ENCODE measurements at places on chromosomes 13 and 19.

GRCh38 chr19:44894946-44895345 lies 3.9 kb downstream of the TOMM40 start:
- DNase-seq: no peak

- no peak for DNase-seq
Measured at GRCh38 chr19:1657746-1658145, 5.3 kb upstream of the TCF3 start.

DNA sequence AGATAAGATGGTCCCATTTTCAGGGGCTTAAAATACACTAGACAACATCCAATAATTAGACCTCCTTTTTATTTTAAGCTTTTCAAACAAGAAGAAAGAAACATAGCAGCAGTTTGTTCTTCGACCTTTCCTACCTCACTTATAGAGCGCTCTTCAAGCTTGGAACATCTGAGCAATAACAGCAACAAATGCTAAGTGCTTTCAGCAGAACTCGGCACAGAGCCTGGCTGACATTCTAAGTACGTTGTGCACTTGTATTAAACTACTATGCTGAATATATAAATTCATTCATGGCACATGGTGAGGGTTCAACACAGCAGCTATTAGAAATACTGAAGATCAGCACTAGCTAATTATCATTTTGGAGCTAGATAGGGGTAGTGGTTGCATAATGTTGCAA lies 256.1 kb upstream of the MAB21L1 start:
- DNase-seq: no peak

- DNase-seq: no peak
Measured at GRCh38 chr19:29745253-29745652, 30.2 kb upstream of the C19orf12 start.

Measured in fibroblast of lung (primary cell).